B cell (primary cell): ENCODE measurements at places on chromosomes 2 and 18. TPM values are rescaled to one million over a fixed set of nuclear protein-coding genes. Genes with fewer than 3 reads are reported as not detected.

GRCh38 chr18:42092848-42093247, 137.8 kb downstream of the PIK3C3 start:
- no peaks in the 10 kb centered on the region for H3K27me3 ChIP-seq
- H3K36me3 ChIP-seq = no peaks in the 10 kb centered on the region
- H3K27ac ChIP-seq = no peak overlapping the region
- no peak for DNase-seq
- H3K4me3 ChIP-seq = no peak overlapping the region
- no peaks in the 10 kb centered on the region for H3K4me1 ChIP-seq

The MC5R gene
- not detected in 2 replicates for total RNA-seq

DNA sequence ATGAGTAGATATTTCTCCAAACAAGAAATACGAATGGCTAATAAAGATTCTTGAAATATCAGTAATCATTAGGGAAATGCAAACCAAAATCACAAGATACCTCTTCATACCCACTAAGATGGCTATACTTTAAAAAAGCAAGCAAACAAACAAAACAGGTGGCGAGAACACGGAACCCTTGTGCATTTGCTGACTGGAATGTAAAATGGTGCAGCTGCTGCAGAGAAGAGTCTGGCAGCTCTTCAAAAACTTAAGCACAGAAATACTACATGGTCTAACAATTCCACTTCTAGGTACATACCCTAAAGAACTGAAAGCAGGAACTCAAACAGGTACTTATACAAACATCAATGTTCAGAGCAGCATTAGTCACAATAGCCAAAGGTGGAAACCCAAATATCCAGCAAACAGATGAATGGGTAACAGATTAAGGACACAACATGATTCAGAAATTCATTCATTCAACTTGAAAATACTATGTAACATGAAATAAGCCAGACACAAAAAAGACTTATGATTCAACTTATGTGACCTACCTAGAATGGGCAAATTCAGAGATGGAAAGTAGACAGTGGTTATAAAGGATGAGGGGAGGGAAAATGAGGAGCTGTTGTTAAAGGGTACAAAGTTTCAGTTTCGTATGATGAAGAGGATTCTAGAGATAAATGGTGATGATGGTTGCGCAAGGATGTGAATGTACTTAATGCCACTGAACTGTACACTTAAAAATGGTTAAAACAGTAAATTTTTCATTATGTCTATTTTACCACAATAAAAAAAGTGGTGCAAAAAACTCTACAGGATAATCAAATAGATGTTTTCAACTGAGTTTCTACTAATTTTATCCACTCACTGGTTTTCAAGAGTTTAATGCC, 26.9 kb upstream of the GPR75 start:
- no peaks in the 10 kb centered on the region for H3K27me3 ChIP-seq
- no peak for DNase-seq
- H3K4me3 ChIP-seq = no peak overlapping the region
- H3K27ac ChIP-seq = no peak overlapping the region
- H3K4me1 ChIP-seq = no peaks in the 10 kb centered on the region

DNA sequence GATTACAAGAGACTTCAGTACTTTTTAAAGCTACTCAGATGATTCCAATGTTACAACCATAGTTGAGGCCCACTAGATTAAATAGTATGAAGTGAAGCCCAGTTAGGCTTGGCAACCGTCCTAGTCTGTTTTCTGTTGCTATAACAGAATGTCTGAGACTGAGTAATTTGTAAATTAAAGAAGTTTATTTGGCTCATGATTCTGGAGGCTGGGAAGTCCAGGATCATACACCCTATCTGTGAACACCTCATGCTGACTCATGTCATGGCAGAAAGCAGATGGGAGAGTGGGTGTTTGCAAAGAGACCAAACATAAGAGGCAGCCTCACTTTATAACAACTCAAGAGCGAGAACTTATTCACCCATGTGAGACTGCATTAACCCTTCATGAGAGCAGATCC, 63.1 kb downstream of the CCDC150 start:
- no peaks in the 10 kb centered on the region for H3K36me3 ChIP-seq
- no peaks in the 10 kb centered on the region for H3K4me1 ChIP-seq
- H3K4me3 ChIP-seq = no peak overlapping the region
- no peak for DNase-seq
- H3K27me3 ChIP-seq = no peaks in the 10 kb centered on the region

DNA sequence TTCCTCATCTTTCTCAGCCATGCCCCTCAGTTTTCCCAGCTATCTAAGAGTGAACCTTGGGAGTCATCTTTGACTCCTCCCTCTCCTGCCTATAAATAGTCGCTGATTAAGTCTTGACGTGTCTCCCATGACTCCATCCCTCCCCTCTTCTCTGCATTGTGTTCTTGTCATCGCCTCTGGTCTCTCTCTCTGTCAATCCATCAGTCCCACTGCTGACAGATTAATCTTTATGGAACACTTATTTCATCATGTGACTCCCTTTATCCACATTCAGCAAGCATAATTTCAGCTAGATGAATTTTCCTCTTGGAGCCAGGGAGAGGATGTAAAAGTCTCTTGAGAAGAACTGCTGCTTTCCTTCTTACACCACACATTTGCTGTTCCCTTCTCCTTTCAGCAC, 9.4 kb downstream of the ADAM23 start:
- no peaks in the 10 kb centered on the region for H3K4me1 ChIP-seq
- H3K27me3 ChIP-seq = no peaks in the 10 kb centered on the region
- no peak overlapping the region for H3K4me3 ChIP-seq
- H3K36me3 ChIP-seq = no peaks in the 10 kb centered on the region
- no peak overlapping the region for H3K27ac ChIP-seq

GRCh38 chr18:5419030-5419429, 123.5 kb upstream of the ZBTB14 start:
- no peak overlapping the region for H3K4me3 ChIP-seq
- no peak overlapping the region for H3K27ac ChIP-seq
- no peaks in the 10 kb centered on the region for H3K4me1 ChIP-seq
- H3K27me3 ChIP-seq = no peaks in the 10 kb centered on the region

DNA sequence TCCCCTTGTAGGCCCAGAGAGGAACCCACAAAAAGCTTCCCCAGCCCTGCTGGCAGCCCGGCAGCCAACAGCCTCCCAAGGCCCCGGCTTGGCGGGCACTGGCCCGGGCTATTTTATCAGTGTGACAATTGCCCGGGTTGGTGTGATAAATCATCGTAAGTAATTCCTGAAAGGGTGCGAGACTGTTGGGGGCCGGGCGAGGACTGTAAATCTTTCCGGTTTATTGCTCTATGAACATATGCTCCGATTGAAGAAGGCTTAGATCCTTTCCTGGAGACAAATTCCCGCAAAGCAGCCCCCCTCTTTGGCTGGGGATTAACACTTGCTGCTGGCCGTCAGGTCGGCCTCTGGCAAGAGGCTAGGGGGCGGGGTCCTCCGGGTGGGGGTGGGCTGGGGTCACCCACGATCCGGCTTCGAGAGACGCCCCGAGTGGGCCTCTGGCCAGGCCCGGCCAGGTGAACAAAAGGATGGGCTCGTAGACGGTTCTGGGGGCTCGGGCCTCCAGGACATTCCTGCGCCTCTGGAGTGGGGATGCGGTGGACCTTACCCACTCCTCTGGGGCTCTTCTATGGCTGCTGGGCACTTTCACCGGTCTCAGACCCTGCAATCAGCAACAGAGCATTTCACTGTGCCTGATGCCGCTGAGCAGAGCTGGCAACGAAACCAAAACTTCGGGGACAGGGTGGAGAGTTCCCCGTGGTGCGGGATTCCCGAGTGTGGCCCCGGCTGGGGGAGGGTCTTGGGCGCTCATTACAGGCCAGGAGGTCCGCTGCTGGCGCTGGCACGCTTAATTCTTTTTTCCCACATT, 2.0 kb downstream of the HOXD3 start:
- peaks cover 14% of the 10 kb centered on the region for H3K4me1 ChIP-seq
- no peak overlapping the region for H3K27ac ChIP-seq
- no peak overlapping the region for H3K4me3 ChIP-seq
- H3K36me3 ChIP-seq = no peaks in the 10 kb centered on the region
- H3K27me3 ChIP-seq = peaks cover 33% of the 10 kb centered on the region
- no peak for DNase-seq

DNA sequence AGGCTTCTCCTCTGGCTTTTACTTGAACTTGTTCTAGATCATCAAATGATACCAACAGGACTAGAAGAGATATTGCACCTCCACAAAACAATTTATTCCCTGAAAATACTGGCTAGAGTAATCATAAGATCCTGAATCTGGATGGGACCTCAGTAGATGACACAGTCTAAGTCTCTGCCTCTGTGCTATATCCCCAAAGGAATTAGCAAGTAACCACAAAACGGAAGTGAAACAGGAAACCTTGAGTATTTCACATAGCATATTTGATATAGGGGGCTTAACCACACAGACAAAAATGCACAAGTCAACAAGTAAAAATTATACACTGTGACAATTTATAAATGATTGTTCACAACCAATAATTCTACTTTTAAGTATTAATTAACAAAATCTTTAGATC, 456.9 kb upstream of the TNP1 start:
- DNase-seq = peak; percentile 68
- H3K4me1 ChIP-seq = peaks cover 16% of the 10 kb centered on the region
- no peak overlapping the region for H3K27ac ChIP-seq

DNA sequence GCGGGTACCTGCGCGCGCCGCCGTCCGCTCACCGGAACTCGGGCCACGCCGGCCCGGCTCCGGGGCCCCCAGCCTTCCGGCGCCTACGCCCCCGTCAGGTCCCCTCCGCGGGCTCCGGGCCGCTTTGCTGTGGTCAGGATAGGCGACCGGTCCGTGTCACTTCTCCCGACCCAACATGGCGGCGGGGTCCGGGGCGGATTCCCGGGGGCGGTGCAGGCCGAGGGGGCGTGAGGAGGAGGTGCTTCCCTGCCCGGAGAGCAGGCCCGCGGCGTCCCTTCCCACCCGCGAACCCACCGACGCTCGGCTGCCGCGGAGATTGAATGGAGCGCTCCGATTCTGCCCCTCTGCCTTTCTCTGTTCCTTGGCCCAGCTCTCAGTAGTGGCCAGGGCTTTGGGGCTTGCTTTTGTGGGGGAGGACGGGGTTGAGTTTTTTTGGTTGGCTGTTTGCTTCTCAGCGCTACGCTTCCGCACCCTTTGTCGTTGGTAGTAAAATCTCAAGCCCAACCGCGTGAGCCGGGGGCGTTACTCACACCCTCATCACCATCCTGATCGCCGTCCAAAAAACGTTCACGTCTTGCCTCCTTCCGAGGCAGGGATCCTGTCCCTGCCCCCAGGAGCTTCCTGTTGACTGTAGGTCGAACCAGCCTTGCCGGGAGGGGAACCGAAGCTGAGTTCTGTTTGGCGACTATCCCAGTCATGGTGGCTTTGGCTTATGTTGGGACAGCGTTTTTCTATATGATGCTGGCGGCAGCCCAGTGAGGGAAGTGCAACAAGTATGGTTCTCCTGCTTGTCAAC, 532 bp upstream of the YES1 start:
- H3K27me3 ChIP-seq = peaks cover 60% of the 10 kb centered on the region
- DNase-seq = peak; percentile 55
- H3K36me3 ChIP-seq = no peaks in the 10 kb centered on the region

DNA sequence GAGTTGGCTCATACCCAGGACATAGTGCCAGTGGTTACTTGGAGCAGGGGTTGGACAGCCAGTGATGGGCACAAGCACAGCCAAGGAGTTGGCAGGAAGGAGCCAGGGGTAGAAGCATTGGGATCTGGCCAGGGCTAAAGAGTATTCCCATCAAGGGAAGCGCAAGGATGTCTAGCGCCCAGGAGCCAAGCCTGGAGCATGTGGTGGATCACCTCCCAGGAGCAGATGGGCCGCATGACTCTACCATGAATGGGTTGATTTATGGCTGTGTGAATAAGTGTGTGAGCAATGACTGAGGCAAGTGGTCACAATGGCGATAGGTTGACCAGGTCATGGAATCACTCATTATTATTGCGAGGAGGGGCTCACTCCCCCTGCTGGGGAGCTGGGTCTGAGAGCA, 111.1 kb downstream of the FHOD3 start:
- DNase-seq = no peak
- no peaks in the 10 kb centered on the region for H3K36me3 ChIP-seq
- no peaks in the 10 kb centered on the region for H3K27me3 ChIP-seq
- no peak overlapping the region for H3K4me3 ChIP-seq

DNA sequence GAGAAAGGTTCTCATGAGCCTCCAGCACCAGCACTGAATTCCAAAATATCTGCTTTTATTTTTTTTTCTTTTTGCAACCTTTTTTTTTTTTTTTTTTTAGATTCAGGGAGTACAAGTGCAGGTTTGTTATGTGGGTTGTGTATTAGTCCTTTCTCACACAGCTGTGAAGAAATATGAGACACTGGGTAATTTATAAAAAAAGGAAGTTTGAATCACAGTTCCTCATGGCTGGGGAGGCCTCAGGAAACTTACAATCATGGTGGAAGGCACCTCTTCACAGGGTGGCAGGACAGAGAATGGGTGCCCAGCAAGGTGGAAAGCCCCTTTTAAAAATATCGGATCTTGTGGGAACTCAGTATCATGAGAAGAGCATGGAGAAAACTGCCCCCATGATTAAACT, 7.9 kb upstream of the TMX3 start:
- no peaks in the 10 kb centered on the region for H3K36me3 ChIP-seq
- H3K27me3 ChIP-seq = no peaks in the 10 kb centered on the region
- peak overlapping the region; percentile 46 for H3K27ac ChIP-seq

- peak overlapping the region; percentile 78 for H3K27ac ChIP-seq
- no peak overlapping the region for H3K4me3 ChIP-seq
- DNase-seq = no peak
- H3K36me3 ChIP-seq = no peaks in the 10 kb centered on the region
These were observed 241.3 kb downstream of the PRKCE start for GRCh38 chr2:45892757-45893156.

The CENPA gene
- not detected in 2 replicates for total RNA-seq

- H3K27ac ChIP-seq = no peak overlapping the region
- no peak for DNase-seq
- no peaks in the 10 kb centered on the region for H3K27me3 ChIP-seq
- H3K36me3 ChIP-seq = no peaks in the 10 kb centered on the region
These were observed 125.8 kb downstream of the PTGR3 start for GRCh38 chr18:75083131-75083530.

DNA sequence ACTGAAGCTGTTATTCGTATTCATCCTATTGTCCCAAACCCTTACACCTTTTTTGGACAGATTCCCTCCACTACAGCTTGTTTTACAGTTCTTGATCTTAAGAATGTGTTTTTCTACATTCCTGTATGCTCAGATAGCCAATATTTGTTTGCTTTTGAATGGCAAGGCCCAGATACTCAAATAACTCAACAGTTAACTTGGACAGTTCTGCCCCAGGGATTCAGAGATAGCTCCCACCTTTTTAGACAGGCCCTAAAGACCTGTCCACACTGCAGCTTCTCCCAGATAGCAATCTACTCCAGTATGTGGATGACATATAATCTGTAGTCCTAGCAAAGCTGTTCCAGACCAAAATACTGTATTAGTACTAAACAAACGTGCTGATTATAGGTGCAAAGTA, 7.1 kb upstream of the AGXT start:
- no peaks in the 10 kb centered on the region for H3K36me3 ChIP-seq
- no peak for DNase-seq

- H3K27ac ChIP-seq = no peak overlapping the region
- no peak overlapping the region for H3K4me3 ChIP-seq
- no peak for DNase-seq
- no peaks in the 10 kb centered on the region for H3K27me3 ChIP-seq
These were observed 57.0 kb upstream of the SCN1A start for GRCh38 chr2:166184789-166185188.

GRCh38 chr18:34704823-34705222, 5.3 kb upstream of the DTNA start:
- no peaks in the 10 kb centered on the region for H3K27me3 ChIP-seq
- H3K4me1 ChIP-seq = no peaks in the 10 kb centered on the region
- H3K27ac ChIP-seq = no peak overlapping the region
- no peak overlapping the region for H3K4me3 ChIP-seq
- no peaks in the 10 kb centered on the region for H3K36me3 ChIP-seq

The OST4 gene
- 195 and 199 TPM in 2 replicates for total RNA-seq

GRCh38 chr2:229438430-229439159, 167.5 kb upstream of the PID1 start:
- DNase-seq = no peak
- H3K36me3 ChIP-seq = no peaks in the 10 kb centered on the region
